ENCODE measurements at places on chromosomes 2 and 18.

- DNase-seq: no peak
Observed at GRCh38 chr18:58394602-58395425, 234.1 kb downstream of the ALPK2 start.

DNA sequence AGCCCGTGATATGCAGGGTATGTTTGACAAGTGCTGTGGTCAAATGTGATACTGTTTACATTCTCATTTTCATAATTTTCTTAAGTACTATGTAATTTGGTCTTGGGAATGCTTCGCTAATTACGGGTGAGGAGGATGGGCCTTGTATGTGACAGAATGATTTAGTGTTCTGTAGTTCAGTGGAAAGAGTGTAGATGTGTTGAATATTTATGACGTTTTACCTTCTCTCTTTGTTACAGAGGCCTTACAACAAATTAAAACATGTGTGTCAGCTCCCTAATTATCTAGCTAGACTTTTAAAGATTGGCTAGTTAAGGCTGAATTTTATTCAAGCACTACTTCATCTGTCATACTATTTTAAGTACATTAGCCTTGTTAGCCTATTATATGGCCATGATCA lies 10.6 kb upstream of the CHRNA1 start:
- DNase-seq: no peak

DNA sequence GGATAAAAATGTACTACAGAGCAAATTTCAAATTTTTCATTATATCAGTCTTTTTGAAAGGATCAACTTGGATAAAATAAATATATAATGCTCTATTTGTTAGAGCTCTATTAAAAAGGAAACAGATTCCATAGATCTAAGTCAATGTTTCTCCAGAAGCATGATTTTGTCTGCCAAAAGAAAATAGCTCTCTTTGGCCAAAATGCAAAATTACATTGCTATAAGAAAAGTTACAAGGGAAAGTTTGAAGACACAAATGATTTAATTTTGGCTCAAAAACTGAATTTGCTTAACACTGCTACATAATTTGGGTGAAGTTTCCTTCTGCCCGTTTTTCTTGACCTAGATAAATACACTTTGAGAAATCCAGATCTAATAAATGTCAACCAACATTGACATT lies 15.7 kb downstream of the C2orf69 start:
- no peak for DNase-seq

DNA sequence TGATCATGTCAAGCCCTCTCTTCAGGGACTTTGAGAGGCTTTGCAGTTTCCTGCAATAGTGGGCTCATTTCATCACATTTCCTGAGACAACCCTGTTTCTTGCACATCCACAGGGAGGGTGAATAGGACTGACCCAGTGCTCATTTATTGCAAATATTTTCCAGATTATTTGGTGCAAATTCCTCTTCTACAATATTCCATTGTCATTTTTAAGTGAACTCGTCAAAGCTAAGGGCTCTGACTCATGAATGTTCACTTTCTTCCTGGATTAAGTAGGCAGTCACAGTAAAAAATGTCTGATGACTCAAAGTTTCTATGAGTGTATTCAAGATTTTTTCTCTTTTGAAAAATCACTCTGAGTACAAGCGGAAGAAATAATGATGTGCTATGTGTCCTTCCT lies 225.5 kb upstream of the GALNT5 start:
- DNase-seq: no peak

DNA sequence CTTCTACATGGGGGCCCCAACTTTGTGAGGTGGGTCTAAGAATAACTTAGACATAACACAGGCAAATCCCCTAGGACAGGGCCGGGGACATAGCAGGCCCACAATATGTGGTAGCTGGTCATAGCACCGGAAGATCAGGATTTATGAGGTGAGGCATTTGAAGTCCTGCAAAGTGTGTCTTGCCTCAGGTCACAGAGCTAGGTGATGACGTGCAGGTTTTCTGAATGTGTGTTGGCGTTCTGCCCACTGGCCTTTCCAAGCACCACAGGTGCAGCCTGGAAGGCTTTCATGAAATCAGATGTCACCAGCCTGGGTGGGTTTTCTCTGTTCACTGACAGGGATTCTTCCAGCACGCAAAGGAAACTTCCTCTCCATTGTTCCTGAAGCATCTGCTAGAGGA lies 119.1 kb downstream of the LRATD1 start:
- DNase-seq: no peak

GRCh38 chr2:174683392-174683759 lies 80.9 kb downstream of the CHRNA1 start:
- DNase-seq: no peak

DNA sequence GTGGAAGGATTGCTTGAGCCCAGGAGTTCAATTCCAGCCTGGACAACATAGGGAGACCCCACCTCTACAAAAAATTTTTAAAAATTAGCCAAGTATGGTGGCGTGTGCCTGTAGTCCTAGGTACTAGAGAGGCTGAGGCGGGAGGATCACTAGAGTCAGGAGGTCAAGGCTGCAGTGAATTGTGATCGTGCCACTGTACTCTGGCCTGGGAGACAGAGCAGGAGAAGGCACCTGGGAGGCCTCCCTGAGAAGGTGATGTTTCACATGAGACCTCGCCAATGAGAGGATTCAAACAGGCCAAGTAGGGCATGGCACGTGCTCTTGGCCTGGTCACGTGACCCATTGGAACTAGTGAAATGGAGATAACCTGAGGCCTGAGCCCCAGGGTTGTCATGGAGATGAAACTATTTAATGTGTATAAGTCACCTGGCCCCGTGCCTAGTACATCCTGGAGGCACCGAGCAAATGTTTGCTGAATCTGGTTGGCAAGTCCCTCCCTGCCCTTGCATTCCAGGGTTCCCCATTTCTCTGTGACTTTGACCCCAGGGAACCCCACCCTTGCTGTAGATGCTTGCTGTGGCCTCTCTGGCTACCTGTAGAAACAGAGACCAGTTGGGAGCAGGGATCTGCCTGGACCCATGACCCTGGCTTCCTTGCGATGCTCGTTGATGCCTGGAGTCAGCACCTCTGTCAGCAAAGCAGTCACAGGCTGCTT lies 26.1 kb upstream of the ROCK2 start:
- no peak for DNase-seq

- no peak for DNase-seq
Observed at GRCh38 chr18:35624146-35624545, 42.6 kb downstream of the GALNT1 start.

GRCh38 chr2:117858336-117858735 lies 43.8 kb downstream of the DDX18 start:
- DNase-seq: no peak

- no peak for DNase-seq
Observed at GRCh38 chr18:48490641-48491293, 48.1 kb upstream of the CTIF start.

DNA sequence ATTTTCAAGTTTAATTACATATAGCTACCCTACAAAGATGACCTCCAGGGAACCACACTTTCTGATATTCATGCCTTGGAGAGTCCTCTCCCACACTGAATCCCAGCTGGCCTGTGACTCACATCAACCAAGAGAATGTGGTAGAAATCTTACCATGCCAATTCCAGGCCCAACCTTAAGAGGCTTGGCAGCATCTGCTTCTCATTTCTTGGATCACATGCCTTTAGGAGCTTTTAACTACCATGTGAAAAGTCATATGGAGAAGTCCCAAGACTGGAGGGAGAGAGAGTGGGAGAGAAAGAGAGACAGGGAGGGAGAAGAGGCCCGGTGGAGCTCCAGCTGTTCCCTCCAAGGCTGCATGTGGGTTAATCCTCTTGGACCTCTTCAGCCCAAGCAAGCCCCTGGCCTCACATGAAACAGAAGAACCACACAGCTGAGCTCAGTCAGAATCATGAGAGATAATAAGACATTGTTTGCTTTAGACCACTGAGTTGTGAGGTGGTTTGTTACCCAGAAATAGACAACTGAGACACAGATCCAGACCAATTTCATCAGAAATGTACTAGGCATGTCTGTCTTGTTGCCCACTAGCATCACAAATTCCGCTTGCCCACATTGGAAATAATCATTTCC lies 190.7 kb downstream of the MTCL1 start:
- no peak for DNase-seq

DNA sequence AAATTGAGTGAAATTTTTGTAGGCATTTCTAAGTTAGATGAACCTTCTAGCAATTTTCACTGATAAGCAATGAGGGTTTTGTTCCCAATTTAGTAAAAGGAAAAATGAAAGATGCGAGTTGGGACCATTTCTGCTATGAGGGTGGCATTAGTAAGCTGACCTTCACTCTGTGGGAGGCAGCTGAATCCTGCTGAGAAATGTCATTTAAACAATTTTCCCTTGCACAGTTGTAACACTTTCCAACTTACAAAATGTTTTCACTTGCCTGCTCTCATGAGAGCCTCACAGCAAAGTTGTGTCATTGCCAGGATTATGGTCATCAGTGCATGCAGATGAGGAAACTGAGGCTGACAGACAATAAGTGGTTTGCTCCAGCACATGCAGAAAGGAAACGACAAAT lies 527.7 kb downstream of the TNS1 start:
- no peak for DNase-seq

GRCh38 chr2:164669291-164669690 lies 48.0 kb upstream of the GRB14 start:
- no peak for DNase-seq
